Activated CD4-positive, alpha-beta memory T cell treated with anti-CD3 and anti-CD28 coated beads, Interleukin-2, amount 10 ng/mL, durations not matched to agents 7 days and 5 days (primary cell): ENCODE measurements at places on chromosomes 3 and 15. TPM values are rescaled to one million over a fixed set of nuclear protein-coding genes. Genes with fewer than 3 reads are reported as not detected.

WDR93 gene
- not detected for total RNA-seq

DNA sequence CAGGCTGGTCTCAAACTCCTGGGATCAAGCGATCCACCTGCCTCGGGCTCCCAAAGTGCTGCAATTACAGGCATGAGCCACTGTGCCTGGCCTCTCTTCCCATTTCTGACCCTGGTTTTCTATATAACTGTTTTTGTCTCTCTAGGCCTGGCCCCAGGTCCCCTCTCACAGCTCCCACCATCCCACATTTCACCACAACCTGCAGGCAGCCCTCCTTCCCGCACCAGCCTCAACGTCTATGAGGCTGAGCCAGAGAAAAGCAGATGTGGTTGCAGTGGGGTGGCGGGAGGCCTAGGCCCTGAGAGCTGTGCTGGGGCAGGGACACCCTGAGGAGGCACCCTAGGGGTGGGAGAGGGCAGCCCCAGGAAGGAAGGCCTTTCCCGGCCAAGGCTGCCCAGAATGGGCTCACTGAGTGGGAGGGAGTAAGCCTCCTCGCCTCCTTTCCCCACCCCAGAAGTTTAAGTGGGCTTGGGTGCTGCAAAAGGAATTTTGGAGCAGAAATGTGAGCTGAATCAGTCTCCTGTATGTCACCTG, 99.7 kb downstream of the LSM3 start:
- H3K27me3 ChIP-seq = no peaks in the 10 kb centered on the region
- H3K4me1 ChIP-seq = no peaks in the 10 kb centered on the region
- DNase-seq = no peak
- H3K27ac ChIP-seq = no peak overlapping the region
- no peaks in the 10 kb centered on the region for H3K36me3 ChIP-seq
- no peak overlapping the region for H3K4me3 ChIP-seq

DNA sequence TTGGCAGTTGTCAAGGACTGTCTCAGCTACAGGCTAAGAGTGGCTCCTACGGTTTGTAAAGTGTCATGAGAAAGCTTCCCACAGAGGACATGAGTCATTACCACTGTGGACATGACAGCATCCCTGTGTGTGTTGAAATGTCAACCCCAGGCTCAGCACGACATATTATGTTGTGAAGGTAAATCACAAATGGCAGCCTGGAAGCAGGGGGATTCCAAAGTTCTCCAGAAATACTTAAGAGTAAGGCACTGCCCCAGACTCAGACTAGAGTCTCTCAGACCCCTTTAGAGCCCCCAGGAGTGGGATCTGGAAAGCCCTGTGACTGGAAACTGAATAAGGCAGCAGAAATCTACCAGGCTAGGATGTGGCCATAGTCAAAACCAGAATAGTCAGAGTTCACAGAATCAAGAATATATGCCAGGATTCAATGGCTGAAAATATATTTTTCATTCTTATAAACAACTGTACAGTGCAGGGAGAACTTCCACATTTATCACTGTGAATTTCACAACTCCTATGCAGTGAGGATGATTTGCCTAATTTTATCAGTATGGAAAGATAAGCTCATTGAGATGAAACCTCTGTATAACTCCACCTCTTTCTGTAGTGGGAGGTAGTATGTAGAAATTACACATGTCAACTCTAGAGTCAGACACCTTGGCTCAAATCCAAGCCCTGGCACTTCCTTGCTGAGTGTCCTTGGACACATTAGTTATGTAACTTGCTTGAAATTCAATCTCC, 237.1 kb upstream of the CFAP20DC start:
- peak; percentile 44 for DNase-seq
- no peaks in the 10 kb centered on the region for H3K36me3 ChIP-seq
- H3K27ac ChIP-seq = peak overlapping the region; percentile 59
- H3K4me3 ChIP-seq = no peak overlapping the region

- peaks cover 13% of the 10 kb centered on the region for H3K4me1 ChIP-seq
- H3K36me3 ChIP-seq = peaks cover 16% of the 10 kb centered on the region
- H3K27me3 ChIP-seq = no peaks in the 10 kb centered on the region
- no peak overlapping the region for H3K27ac ChIP-seq
- H3K4me3 ChIP-seq = no peak overlapping the region
Measured at GRCh38 chr15:98957655-98958054, 49.9 kb downstream of the PGPEP1L start.

GRCh38 chr15:64324165-64324877, 31.7 kb downstream of the CSNK1G1 start:
- H3K27ac ChIP-seq = no peak overlapping the region
- no peak overlapping the region for H3K4me3 ChIP-seq
- no peaks in the 10 kb centered on the region for H3K4me1 ChIP-seq
- DNase-seq = no peak
